ENCODE measurements at places on chromosomes 7 and 10. TPM values are rescaled to one million over a fixed set of nuclear protein-coding genes. Genes with fewer than 3 reads are reported as not detected.

Gene KCNIP2
- 5.5 TPM for total RNA-seq

Gene MAGI2
- total RNA-seq: 13.4 TPM

Gene PRKG1
- total RNA-seq: 3.7 TPM

DNA sequence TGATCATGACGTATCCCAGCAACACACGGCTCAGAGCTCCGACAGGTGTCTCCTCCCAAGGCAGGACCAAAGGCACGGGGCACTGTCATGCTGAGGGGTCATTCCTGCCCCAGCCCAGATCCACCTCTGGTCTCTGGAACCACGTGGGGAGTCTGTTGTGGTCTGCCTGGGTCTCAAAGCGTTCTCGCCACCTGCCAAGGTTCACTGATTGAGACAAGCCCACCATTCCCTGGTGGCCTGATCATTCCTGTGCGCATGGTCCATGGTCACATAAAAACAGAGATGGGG is 83.5 kb downstream of the HIPK2 start:
- H3K4me3 ChIP-seq: no peak overlapping the region
- no peak for DNase-seq
- peak overlapping the region; percentile 8 for H3K27ac ChIP-seq
- peaks cover 55% of the 10 kb centered on the region for H3K4me1 ChIP-seq
- no peaks in the 10 kb centered on the region for H3K27me3 ChIP-seq

- H3K27ac ChIP-seq: no peak overlapping the region
- DNase-seq: no peak
- H3K4me3 ChIP-seq: no peak overlapping the region
- H3K27me3 ChIP-seq: no peaks in the 10 kb centered on the region
- H3K4me1 ChIP-seq: peaks cover 5% of the 10 kb centered on the region
Measured at GRCh38 chr7:110442381-110442837, 648.5 kb upstream of the LRRN3 start.
